ENCODE measurements at places on chromosomes 2 and 18.

- DNase-seq = no peak
These were observed 1348.0 kb upstream of the TMEFF2 start for GRCh38 chr2:193542762-193543161.

GRCh38 chr2:219512524-219513216, 1.6 kb upstream of the ASIC4 start:
- no peak for DNase-seq

- DNase-seq = no peak
These were observed 39.6 kb upstream of the PDK1 start for GRCh38 chr2:172516299-172516698.

GRCh38 chr2:105338020-105338385, 663 bp downstream of the C2orf49 start:
- no peak for DNase-seq

- DNase-seq = no peak
These were observed 313.2 kb downstream of the PIK3C3 start for GRCh38 chr18:42268186-42268725.

GRCh38 chr2:127640082-127641072, 5.6 kb upstream of the GPR17 start:
- DNase-seq = peak; percentile 60

- no peak for DNase-seq
These were observed 24.7 kb upstream of the ALLC start for GRCh38 chr2:3633089-3633981.

DNA sequence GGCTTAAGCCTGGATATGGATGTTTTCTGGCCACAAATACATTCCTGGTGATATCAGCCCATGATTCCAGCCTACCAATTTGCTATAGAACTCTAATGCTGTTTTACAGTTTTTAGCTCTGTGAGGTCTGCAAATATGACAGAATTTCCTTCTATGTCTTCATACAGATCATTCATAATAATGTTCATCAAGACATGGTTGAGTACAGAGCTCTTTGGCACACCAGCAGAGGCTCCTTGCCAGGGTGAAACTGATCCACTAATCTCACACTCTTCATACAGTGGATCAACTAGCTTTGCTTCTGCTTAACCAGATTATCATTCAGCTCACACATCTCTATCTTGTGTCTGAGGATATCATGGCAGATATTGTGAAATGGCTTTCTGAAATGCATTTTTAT, 672.1 kb downstream of the STK39 start:
- DNase-seq = no peak

DNA sequence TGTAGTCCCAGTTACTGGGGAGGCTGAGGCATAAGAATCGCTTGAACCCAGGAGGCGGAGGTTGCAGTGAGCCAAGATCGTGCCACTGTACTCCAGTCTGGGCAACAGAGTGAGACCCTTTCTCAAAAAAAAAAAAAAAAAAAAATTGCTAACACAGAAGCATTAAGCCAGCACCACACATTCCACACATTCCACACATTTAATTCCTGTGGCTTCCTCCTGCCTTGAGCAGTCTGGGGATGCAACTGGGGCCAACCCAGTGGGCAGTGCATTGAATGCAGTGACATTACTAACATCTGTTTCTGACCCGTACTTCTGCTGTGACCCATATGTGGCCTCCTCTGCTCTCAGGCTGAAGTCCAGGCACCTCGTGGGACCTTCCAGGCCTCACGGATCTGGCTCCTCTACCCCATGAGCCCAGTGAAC, 107.0 kb downstream of the BCL2L11 start:
- no peak for DNase-seq

DNA sequence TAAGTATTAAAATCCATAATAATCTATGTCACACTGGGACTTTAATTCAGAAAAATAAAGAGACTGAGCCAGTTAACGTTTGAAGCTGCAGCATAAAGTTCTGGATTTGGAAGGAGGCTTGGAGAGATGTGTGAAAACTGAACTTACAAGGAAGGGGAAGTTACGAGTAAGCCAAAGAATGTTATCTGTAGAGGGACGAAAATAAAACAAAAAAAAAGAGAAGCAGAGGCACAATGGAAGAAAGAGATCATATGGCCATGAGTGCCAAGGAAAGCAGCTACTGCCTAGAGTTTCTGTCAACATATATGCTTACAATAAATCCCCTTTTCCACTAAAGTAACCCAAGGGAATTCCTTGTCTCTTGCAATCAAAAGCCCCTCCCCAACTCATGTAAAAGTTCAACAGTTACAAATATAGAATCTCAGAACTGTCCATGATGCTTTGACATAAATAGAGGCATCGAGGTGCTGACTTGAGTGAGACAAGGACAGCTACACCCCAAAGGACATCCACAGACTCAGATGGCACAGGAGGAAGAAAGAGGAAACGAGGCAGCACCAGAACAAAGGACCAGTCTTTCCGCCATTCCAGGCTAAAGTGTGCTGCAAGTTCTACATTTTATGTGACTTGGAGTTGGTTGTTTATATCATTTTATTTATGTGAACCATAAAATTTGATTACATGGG, 16.1 kb upstream of the ARL5A start:
- DNase-seq = no peak

DNA sequence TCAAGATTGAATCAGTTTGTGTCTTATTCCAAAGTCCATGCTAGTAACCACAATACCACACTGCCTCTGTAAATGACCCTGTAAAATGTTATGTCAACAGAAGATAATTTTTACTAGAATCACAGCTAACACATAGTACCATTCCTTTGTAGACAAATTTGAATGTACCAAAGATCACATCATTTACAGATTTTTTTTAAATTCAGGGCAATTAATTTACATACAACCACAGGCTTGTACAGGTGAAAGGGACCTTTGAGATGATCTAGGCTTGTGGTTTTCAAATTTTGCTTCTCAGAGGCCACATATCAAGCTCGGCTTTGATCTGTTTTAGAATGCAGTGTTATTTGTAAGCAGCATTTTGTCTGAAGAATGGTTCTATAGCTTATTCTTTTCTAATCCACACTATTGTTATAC, 63.8 kb upstream of the PPM1B start:
- DNase-seq = no peak

DNA sequence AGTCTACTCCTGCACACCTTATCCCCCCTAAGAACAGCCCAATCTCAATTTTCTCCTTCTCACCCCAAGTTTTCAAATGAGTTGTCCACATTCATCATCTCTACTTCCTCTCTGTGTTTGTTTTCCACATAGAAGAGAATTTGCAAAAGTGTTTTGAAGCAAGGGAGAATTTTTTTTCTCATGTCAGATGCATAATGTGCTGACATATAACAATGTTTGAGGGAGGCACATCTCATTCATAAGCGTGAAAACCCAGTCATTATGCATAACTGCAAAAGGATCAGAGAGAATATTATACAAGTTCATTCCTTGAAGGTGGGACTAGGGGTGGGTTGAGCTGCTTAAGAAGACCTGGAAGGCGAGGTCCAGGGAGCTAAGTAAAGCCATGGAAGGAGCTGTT, 80.8 kb upstream of the SLC1A4 start:
- no peak for DNase-seq

DNA sequence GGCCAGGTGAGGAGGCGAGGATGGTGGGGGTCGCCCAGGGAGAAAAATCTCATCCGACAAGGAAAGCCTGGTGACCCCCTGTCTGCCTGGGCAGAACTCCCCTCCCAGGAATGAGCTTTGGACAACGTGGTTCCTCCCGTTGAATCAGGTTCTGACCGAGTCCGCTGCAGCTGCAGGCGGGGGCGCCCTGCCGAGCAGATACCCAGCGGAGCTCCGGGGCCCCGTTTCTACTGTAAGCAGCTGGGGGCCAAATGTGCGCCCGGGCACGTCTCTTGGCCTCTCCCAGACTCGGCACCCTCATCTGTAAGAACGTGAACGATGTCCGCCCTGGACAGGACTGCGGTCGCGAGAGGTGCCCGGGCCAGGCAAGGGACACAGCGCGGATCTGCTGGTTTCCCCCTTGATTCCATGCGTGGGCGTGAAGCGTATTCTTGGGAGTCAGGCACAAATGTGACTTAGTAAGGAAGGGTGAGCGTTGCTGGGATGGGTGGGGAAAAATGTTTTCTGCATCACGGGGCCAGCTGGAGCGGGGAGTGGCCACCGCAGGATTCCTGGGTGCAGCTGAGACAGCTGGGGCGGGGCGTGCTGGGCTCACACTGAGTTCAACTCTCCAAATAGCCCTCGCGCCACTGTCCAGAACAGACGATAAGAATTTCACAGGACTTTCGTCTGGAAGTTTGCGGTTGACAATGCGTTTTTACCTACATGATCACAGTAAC, 20.2 kb upstream of the TUBB6 start:
- no peak for DNase-seq

DNA sequence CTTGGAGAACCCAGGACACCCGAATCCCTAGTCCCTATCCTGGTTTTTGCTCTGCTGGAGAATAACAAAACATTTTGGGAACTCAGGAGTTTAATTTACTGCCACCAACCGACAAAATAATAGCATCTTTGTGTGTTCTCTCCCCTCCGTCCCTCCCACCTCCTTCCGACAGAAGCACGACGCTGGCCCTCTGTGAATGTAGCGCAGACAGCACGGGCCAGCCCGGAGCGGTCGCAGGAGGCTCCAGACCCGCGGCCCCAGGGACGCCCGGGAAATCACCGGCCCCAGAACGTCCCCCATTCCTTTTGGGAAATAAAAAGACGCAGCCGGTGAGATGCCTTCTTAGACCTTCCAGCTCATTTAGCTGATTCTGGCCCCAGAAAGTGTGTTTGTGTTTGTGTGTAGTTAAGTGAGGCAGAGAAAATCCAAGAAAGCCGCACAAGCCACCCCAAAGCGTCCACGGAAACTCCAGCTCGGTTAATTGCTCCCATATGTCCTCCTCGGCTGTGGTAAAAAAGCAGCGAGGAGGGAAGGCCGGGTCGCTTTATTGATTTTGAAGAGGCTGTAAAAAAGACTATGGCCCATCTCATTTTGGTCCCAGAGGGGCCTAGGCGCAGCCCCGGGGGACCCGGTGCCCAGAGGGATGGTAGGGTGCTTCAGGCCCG, 577 bp upstream of the TANC1 start:
- no peak for DNase-seq

DNA sequence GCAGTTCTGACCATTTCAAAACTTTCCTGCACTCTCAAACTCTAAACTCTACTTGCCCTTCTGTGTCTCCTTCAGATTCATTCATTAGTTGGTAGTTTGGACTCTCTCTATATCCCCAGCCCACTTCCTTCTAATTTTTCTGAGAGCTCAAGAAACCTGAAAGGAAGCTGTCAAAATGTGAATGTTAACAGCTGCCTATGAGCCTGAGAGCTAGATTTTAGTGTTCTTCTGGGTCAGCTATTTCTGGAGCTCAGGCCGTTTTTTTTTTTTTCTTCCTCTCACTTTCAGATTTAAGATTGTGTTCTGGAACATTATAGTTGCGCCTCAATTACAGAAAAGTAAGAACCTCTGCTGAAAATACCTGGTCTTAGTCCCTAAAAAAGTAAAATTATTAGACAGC, 73.1 kb downstream of the RTN4 start:
- DNase-seq = no peak

- no peak for DNase-seq
These were observed 1.8 kb upstream of the SALL3 start for GRCh38 chr18:78977637-78978348.

DNA sequence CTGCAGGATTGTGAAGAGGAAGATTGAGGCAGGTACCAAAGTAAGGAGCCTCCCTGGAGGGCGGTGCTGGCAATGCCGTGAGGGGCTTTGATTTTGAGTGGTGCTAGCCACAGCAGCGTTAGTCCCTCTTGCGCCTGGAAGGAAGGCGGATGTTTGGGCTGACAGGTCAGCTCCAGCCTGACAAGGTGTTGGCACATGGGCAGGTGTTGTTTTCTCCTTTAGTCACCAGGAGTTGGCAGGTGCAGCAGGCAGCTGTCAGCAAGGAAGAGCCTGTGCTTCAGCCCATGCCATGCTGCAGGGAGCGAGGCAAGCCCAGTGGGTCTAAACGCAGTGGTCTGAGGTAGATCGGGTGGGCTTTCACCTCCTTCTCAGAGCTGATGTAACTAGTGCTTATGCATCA, 8.5 kb downstream of the SEC11C start:
- no peak for DNase-seq

GRCh38 chr2:130882991-130883390, 46.3 kb downstream of the ARHGEF4 start:
- no peak for DNase-seq

Data from activated CD4-positive, alpha-beta T cell treated with anti-CD3 and anti-CD28 coated beads for 48 hours (primary cell).